ENCODE measurements at places on chromosomes 13 and 19. TPM values are rescaled to one million over a fixed set of nuclear protein-coding genes. Genes with fewer than 3 reads are reported as not detected.
A peak's percentile ranks its signal among the peaks of the same experiment; 100 is the strongest.

DNA sequence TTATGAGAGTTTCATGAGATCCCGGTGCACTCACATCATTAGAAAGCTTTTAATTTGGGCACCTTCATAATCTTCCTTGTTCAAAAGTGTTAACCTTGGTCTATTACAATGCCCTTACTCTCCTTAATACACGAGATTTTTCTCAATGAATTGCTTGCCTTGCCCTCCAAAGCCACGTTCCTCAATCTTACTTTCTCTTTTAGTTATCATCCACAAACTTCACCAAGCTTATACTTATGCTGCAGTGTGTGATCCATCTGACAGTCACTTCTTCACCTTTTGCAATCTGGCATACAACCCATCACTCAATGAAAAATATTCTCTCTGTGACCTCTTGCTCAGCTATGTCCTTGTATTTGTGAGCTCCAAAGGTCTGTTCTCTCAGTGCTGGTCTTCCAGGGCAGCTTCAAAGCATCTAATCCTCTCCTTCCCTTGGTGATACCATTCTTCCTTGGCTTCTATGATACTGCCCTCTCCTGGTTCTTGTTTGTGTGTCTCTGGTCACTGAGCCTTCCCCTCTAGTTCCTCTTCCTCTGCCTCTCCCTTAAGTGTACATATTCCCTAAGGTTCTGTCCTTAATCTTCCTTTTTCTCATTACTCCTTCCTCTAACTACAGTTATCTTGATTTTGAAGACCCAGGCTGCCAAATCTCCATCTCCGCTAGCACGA is 202.2 kb upstream of the STARD13 start:
- no peak for DNase-seq

- DNase-seq = no peak
Observed at GRCh38 chr19:35013820-35014754, 14.0 kb downstream of the GRAMD1A start.

DNA sequence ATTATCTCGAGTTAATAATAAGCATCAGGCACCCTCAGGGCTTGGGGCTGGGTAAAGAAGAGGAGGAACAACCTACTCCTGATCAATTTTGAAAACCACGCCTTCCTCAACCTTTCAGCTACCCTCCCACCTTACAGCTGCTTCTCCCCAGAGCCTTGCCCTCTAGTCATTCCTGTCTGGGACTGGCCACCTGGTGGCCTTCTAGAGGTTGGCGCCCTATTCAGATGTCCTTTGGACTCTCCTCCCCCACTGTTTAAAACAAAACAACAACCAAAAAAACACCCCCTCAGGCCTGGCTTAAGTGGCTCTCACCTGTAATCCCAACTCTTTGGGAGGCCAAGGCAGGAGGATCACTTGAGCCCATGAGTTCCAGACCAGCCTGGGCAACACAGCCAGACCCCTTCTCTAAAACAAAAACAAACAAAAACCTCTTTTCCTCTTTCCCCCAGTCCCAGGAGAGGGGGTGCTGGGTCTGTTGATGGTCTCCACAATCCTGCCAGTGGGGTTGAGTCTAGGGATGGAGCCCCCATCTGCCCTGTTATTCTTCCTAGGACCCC is 62.3 kb downstream of the CCDC70 start:
- no peak for DNase-seq

GRCh38 chr19:58097781-58098681 is at the start of gene ZSCAN18:
ZSCAN18 (minus strand) TSS chr19:58098231; CDS start chr19:58090267, 7,964 bp downstream.
- peak; percentile 99 for DNase-seq

DNA sequence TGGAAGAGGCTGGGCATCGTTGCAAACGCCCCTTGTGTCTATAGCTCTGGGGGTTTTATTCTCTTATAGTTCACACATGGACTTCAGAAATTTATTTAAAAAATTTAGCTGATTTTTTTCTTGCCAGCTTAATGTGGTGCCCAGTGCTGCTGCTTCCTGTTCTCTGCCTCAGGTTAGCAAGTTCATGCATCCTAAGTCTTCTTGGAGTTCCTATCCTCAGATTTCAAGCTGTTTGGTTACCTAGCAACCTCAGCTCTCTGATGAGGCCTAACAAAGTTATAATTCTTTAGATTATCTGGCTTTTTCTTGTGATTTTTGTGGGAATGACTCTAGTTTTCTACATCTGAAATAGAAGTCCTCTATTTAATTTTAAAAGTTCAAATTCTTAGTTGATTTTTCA is 250.9 kb downstream of the MAB21L1 start:
- DNase-seq = no peak

- no peak for DNase-seq
Observed at GRCh38 chr19:7953576-7953975, 10.1 kb upstream of the TIMM44 start.

- DNase-seq = no peak
Observed at GRCh38 chr13:75785130-75785529, 149.0 kb downstream of the LMO7 start.

DNA sequence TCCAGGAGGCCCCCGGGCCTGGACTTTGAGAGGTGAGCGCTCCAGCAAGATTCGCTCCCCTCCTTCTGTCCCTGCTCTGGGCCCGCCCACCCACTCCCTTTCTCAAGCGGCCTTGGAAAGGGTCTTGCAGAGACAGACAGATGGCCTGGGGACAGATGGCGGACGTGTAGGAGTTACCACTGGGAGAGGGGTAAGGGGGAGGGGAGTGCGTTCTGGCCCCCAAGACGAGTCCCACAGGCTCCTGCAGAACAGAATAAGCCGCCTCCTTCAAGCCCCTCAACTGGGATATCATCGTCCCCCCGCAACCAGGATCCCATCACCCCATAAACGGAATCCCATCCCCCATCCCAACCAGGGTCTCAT is 3.6 kb upstream of the TNFAIP8L1 start:
- DNase-seq = no peak

DNA sequence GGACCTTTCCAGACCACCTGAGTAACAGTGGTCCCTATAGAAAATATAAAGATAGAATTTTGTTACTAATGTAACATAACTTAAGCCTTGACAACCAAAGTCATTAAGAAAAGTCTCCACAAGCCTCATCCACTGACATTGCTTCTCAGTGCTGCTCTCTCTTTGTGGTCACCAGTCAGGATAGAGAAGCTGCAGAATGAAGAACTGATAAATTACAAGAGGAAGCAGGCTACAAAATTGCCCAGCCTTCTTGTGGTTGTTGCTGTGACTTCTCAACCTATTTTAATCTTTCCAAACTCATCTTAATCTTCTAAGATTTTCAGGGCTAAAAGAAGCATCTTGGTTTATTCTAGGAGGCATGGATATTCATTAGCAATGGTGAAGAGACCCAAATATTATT is 343.8 kb downstream of the MZT1 start:
- no peak for DNase-seq

- no peak for DNase-seq
Observed at GRCh38 chr13:97224544-97225300, 2.6 kb downstream of the MBNL2 start.

SPRY2 gene
- 65.6 TPM for polyA plus RNA-seq

DBP gene
- 11.0 TPM for polyA plus RNA-seq

- no peak for DNase-seq
Observed at GRCh38 chr13:80399340-80400163, 58.6 kb upstream of the SPRY2 start.

ZNF541 gene
- polyA plus RNA-seq = 0.23 TPM

GRCh38 chr13:31045286-31046081 is 113.0 kb downstream of the TEX26 start:
- DNase-seq = no peak

- no peak for DNase-seq
Observed at GRCh38 chr13:90084684-90085290, 1262.7 kb upstream of the MIR17HG start.

DNA sequence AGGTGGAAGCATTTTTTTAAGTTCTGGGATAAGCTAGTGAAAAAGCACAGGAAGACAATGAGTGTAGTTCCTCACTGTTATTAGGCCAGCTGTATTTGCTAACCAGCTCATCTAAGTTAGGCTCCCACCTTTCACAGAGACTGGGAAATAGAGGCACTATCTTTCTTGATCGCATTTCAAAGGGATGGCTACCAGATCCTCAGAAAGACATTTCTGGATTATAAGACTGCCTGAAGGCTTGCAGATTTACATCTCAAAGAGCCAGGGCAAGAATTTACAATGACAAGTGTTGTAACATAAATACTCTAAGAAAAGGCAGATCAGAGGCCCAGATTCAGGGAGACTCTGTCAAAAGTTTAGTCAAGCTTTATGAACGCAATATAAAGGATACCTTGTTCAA is 1005.5 kb downstream of the PCDH9 start:
- no peak for DNase-seq

GRCh38 chr19:40605216-40605971 is 4.2 kb downstream of the LTBP4 start:
- DNase-seq = no peak

DNA sequence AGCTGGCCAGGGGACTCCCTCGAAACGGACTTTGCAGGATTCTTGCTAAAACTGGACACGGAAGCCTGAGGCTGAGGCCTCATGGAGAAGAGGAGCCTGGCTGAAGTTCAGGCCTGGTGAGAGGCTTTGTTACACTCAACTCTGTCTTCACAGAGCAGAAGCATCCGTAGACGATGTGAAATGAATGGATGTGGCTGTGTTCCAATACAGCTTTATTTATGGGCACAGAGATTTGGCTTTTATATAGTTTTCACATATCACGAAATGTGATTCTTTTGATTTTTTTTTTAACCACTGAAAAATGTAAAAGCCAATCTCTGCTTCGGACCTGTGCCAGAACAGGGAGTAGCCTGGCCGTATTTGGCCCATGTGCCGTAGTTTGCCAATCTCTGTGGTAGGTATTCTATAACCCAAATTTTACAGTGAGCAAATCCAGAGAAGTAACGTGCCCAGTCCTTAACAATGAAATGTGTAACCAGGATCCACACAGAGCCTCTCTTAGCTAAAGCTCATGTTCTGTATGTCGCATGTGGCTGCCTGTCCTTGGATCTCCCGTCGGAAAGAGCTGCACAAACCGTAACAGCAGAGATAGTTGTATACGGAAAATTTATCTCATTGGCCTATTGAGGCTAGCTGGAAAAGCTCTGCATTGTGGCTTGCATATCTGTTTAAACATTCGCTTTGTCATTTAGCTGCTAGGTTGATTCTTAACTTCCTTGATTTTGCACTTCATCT is 171.6 kb upstream of the RNF113B start:
- no peak for DNase-seq

GRCh38 chr19:4441994-4442818 is 15.4 kb downstream of the UBXN6 start:
- no peak for DNase-seq

DNA sequence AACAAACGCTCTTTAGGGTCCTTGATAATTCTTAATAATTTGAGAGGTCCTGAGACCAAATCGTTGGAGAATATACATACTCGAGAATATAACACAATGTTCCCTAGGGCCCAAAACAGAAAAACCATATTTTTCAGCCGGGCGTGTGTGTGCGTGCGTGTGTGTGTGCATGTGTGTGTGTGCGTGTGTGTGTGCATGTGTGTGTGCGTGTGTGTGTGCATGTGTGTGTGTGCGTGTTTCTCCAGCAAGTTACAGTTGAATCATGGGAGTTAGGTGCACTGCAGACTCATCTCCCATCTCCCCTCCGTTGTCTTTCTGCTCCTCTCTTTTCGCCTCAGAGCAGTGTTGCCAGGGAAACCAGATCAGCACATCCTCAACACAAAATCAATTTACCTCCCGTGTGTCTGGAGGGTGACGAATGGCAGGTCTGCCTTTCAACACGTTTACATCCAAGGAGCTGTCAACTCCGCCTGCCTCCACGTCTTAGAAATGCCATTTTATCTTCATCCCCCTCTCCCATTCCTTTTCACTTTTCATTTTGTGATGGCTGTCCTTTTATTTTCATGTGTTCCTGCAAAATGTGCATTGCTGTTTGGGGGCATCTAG is 8.3 kb upstream of the PNMA8B start:
- DNase-seq = no peak

SLITRK1 gene
- 0.31 TPM for polyA plus RNA-seq

- no peak for DNase-seq
Observed at GRCh38 chr13:102176846-102177245, 225.0 kb downstream of the FGF14 start.

- DNase-seq = peak; percentile 84
Observed at GRCh38 chr13:41310963-41311405, at the start of gene NAA16. NAA16 (plus strand) TSS chr13:41311267; CDS start chr13:41311529, 262 bp downstream.

- no peak for DNase-seq
Observed at GRCh38 chr13:46507981-46508380, 45.0 kb upstream of the LRCH1 start.

DNA sequence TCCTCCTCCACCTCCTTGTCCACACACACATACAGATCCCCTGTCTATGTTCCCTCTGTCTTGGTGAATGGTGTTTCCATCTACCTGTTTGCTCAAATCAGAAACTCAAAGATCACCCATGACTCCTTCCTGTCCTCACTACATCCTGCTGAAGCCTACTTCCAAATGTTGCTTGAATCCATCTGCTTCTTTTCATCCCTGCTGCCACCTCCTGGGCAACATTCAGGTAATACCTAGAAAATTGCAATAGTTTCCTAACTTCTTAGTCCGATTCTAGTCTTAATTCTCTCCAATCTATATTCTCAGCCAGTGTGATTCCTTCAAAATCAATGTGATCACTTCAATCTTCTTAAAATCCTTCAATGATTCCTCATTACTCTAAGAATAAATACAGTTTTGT is 155.5 kb upstream of the STARD13 start:
- no peak for DNase-seq

DNA sequence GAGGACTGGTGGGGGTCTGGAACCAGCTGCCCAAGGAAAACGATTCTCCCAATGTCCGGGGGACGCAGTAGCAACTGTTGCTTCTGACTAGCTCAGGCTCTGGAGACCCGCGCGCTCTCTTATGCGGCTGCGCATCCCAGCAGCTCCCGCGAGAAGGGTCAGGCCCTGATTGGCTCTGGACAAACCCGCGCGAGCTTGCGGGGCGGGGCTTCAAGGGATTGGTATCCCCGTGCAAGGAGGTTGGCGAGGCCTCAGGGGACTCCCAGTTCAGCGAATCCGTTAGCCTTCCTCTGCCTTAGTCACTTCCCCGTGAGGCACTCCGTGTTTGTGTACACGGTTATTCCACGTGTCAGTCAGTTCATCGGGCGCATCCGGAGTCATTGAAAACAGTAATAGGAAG is 20.2 kb downstream of the SIGLECL1 start:
- DNase-seq = no peak

- no peak for DNase-seq
Observed at GRCh38 chr19:39941615-39942365, 7.4 kb upstream of the FCGBP start.

GRCh38 chr19:7435586-7435985 is 53.2 kb downstream of the PEX11G start:
- no peak for DNase-seq

DNA sequence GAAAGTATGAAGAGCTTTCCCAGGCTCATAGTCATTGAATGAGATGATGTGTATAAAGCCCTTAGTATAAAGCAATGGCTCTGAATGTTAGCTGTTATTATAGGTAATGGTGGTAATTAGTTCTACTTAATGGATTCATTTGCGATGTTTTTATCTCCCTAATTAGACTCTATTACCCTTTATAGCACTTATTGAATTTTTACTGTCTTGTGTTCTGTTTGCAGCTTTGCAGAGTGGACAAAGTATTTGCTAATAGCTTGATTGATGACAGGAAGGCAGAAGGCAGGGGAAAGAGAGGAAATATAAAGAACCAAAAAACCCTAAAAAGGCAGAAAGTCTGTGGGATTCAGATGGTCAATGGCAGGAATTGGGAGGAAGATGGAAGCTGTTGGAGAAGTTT is 524.4 kb upstream of the SPRY2 start:
- no peak for DNase-seq

All from right renal cortex interstitium (tissue), 3 donors.